Stomach (tissue), 19 donors: ENCODE measurements at places on chromosomes 13 and 19.

DNA sequence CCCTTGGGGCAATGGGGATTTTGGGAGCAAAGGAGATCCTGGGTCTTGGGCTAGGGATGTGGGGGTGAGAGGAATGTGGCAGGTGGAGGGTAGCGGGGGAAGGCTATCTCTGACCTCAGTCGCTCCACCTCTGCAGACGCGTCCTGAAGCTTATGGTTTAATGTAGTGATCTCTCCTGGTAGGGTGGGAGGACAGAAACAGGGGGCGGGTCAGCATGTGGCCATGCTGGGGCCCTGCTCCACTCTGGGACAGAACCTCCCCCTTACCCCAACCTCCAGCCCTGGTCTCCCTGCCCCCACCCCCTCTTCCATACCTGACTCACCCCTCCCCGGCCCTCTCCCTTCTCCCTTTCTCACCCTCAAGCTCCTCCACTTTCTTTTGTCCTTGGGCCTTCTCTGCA, 1.4 kb downstream of the BST2 start:
- no peak for DNase-seq

DNA sequence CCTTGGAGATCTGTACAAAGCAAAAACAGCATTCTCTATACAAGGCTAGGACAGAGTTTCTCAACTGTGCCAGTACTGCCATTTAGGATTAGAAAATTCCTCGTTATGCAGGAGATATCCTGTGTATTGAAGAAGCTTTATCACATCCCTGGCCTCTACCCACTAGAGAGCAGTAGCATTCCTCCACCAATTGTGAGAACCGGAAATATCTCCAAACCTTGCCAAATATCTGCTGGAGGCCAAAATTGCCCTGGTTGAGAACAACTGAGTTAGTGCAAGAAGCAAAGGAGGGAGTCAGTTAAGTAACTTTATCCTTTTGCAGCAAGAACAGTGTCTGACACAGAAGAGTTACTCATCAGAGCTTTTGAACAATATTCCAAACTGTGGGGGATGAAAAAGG, 16.2 kb upstream of the FREM2 start:
- no peak for DNase-seq

GRCh38 chr13:99386911-99387788, 80.0 kb upstream of the GPR183 start:
- DNase-seq = peak; percentile 46

DNA sequence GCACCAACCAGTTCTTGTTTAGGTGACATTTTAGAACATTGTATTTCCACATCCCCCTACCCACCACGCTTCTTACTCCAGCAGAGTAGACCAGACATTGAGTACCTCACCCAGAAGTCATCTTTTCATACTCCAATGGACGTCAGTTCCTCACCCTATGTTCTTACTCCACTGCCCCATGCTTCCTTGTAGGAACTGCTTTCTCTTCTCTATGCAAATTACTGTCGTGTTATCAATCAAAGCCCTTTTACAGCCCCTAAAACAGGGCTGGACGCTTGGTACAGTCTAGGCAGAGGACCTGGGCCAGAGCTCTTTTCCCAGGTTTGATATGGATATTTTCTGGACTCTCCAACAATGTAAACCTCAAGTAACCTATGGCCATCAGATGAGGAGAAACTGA, 58.2 kb downstream of the USP12 start:
- no peak for DNase-seq

DNA sequence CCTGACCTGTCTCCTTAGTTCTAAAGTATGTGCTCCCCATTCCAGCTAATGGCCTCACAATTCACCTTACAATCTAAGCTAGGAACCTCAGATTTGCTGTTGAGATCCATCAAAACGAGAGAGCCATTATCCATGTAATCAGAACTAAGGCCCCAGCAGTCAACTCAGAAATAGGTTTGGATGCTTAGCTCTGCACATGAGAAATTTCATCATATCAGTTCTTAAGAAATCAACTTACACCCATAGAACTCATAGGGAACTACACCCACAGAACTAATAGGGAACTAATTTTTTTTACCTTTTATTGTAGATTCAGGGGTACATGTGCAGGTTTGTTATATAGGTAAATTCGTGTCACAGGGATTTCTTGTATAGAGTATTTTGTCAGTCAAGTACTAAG, 28.7 kb downstream of the CYSLTR2 start:
- no peak for DNase-seq

- DNase-seq = peak; percentile 39
These were observed at the start of gene CACNG6 for GRCh38 chr19:53991224-53992113. Gene CACNG6, plus strand, starts transcription at chr19:53991637. Its CDS starts 1,241 bp downstream, at chr19:53992878.

GRCh38 chr19:49954933-49955332, 6.0 kb downstream of the SIGLEC11 start:
- peak; percentile 69 for DNase-seq

DNA sequence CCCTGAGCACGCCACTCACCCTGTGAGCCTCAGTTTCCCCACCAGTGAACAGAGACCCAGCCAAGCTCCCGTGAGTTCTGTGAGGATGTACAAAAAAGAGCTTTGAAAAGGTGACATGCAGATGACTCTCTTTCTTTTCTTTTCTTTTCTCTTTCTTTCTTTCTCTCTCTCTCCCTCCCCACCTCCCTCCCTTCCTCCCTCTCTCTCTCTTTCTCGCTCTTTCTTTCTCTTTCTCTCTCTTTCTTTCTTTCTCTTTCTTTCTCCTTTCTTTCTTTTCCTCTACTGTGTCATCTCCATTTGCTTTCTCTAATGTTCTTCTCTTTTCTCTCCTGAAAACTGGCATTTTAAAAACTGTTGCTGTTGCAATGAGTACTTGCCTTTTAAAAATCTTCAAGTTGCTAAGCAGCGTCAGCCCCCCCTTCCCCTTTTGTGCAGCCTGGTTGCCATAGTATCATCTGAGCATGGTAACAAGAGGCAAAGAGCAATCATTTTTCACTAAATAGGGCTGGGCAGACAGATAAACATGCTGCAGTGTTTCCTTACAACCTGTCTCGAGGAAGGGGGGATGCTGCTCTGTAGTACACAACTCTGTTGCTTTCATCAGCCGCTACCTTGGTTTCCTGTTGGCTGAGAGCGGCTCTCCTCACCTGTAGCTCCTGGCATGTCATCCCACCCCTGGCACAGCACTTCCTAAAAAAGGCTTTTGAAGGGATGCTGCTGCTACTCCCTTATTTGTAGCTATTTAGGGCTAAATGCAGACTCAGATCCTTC, 108.7 kb upstream of the MBNL2 start:
- no peak for DNase-seq

GRCh38 chr19:2083174-2083854, 12.8 kb downstream of the MOB3A start:
- DNase-seq = peak; percentile 61
